ENCODE measurements at places on chromosomes 6 and 20.

GRCh38 chr20:1150218-1150617 is 31.8 kb downstream of the PSMF1 start:
- DNase-seq, result no peak

- DNase-seq, result no peak
Observed at GRCh38 chr6:155309150-155309549, 5.1 kb downstream of the TFB1M start.

GRCh38 chr6:170542031-170542719 is 10.9 kb downstream of the PSMB1 start:
- DNase-seq, result no peak

- DNase-seq, result no peak
Observed at GRCh38 chr20:53330601-53331140, 263.0 kb downstream of the ZNF217 start.

GRCh38 chr6:75438013-75438431 is 55.6 kb downstream of the FILIP1 start:
- DNase-seq, result no peak

GRCh38 chr6:157169656-157170055 is 153.7 kb downstream of the TMEM242 start:
- no peak for DNase-seq

DNA sequence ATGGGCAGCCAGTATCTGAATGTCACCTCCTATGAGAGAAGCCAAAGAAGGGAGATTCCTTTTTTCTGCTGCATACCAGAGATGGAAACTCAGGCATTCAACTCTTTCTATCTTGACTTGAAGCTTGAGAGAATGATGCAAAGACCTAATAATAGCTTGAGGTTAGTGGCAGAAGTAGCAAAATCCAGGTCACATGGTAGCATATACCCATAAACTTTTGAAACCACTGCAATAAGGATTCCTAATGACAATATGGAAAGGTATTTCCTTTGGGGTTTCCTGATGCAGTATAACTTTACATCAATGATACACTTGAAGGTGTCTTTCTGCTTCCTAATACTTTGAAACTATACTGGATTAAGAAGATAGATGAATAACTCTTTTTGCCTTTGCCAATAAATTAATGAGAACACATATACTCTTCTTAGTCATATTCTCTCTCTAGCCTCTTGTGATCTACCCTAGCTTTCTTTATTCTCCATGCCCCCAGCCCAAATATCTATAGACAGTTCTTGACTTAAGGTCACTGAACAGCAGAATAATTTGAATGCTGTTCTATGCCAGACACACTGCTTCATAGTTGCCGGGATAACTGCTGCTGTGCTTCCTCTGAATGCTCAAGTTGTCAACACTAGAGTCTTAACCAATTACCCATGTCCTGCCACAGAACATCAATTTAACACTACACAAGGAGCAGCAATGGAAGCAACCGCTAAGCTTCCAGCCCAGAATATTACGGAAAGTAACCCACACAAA is 155.5 kb upstream of the SIM1 start:
- no peak for DNase-seq

Measured in SJSA1 (cell line).